M059J (cell line): ENCODE measurements at places on chromosomes 6 and 20. TPM values are rescaled to one million over a fixed set of nuclear protein-coding genes. Genes with fewer than 3 reads are reported as not detected.

GRCh38 chr6:13302751-13303667, 25.3 kb downstream of the TBC1D7 start:
- peak; percentile 100 for DNase-seq

DNA sequence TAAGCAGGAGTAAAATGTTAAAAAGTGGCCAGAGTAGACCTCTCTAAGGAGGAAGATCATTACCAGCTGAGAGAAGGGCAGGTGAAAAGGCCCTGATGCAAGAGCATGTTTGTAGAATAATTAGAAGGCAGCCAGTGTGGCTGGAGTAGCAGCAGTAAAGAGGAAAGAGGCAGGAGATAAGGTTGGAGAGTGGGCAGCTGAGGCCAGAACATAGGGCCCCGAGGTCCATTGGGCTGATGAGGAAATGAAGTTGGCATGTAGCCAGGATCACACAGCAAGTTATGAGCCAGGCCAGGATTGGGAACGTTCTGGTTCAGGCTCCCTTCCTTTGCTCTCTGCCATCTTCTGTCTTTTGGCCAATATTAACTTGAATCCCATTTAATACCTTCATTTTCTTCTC, 51.6 kb downstream of the RALY start:
- peak; percentile 18 for DNase-seq

- peak; percentile 42 for DNase-seq
These were observed 831.6 kb upstream of the EYS start for GRCh38 chr6:66538551-66539135.

GRCh38 chr6:96466147-96466863, 55.3 kb upstream of the UFL1 start:
- no peak for DNase-seq

DNA sequence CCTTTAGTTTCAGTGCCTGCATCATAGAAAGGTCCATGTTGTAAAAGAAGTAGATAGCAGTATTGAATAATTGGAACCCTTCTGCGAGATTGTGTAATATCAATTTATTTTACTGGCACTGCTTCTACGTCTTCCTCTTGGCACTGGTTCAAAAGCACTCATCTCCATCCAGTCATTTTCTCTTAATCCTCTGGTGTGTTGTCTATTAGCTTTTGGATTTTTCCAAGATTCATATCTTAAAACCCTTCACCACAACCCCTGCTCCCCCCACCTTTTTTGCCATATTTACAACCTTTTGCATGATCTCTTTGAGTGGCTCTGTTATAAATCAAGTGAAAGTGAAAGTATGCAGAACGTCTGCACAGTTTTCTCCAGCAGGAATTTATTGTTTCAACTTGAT, 76.6 kb upstream of the HSF2 start:
- DNase-seq, result peak; percentile 3

- no peak for DNase-seq
These were observed 21.7 kb downstream of the BMP7 start for GRCh38 chr20:57244627-57245214.

DNA sequence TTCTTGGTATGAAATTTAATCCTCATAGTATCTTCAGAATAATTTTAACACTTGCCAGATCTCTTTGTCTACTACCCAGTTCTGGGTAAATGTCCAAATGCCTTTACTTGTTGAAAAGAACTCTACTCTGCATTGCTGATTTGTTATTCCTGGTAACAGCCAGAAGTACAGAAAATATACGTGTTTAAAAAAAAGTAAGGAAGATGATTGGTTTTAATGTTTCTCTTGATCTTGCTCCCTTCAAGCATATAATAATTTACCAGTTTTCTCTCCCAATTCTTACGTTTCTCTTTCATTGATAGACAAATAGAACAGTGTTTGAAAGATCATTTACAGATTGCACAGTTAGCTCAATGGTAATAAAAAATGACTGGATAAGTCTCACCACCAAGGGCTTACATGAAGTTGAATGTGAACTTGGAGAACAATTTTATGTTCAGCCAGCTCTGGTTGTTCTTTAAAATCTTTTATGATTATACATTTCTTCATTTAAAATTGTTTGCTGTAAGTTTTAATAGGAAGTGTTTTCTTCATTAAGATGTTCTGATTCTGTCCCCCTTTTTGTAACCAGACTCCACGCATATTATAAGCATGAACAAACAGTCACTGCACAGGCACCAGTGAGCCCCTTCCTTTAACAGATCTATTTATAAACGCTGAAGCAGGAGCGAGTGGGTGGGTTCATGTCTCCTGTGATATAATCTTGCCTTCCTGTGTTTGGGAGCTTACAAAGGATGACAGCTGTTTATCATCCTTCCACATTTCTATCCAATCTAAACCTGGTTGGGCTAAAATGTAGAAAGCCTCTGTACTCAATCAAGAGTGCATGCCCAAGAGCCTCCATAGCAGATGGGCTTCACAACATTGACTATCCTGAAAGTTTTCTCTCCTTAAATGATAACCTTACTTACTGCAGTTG, 299.5 kb downstream of the PRL start:
- peak; percentile 24 for DNase-seq

- DNase-seq, result peak; percentile 55
These were observed 146.3 kb downstream of the ZNF217 start for GRCh38 chr20:53447316-53447715.

DNA sequence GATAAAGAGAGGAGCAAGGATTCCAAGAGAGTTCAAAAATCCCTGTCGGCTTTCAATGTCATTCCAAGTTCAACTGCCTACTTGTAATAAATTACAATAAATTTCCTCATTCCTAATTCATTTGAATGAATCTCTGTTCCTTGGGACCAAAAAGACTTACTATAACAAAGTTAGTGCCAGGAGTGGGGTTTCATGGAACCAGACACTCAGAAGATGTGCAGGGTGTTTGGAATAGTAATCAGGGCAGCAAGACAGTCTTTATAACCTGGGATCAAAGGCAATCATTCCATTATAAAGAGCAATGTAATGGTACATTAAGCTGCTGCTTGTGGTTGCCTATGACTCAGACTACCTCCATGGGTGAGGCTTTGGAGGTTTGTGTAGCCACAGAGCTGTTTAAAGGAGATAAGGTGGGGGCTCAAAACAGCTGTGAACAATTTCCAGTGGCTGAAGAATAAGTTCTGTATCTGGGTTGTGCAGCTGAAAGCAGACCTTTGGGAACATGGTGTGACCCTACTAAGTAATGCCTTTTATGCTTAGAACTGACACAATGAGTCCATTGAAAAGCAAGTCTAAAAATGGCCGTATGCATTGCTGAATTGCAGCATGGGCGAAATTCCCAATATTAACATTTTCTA, 159.9 kb downstream of the LINC00237 start:
- DNase-seq, result peak; percentile 68

DNA sequence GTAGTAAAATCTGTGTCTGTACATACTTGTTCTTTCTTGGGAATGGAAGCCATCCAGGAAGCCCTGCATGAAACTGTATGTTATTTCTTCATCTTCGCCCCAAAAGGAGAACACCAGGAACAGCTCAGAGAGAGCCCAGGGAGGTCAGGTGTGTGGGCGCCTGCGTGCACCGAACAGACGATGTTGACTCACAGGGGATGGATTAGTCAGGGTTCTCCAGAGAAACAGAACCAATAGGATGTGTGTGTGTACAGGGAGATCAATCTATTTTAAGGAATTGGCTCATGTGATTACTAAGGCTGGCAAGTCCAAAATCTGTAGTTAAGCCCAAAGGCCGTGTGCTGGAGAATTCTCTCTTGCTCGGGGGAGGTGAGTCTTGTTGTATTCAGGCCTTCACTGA, 45.7 kb downstream of the RNASET2 start:
- no peak for DNase-seq

The CYP39A1 gene
- 4.5 and 6.2 TPM in 2 replicates for total RNA-seq

The ISM1 gene
- total RNA-seq, result not detected in 2 replicates

The NEURL2 gene
- total RNA-seq, result 3.1 and 6.0 TPM in 2 replicates

The OR2B6 gene
- total RNA-seq, result 0.15 and 0.27 TPM in 2 replicates

The BANF2 gene
- total RNA-seq, result not detected in 2 replicates

The SLC22A16 gene
- 0.42 TPM in 1 of 2 replicates, not detected in the other for total RNA-seq

The HS3ST5 gene
- not detected in 2 replicates for total RNA-seq

The GSTA4 gene
- total RNA-seq, result 26.2 and 28.8 TPM in 2 replicates
